ENCODE measurements at places on chromosomes 12 and 14. TPM values are rescaled to one million over a fixed set of nuclear protein-coding genes. Genes with fewer than 3 reads are reported as not detected.
A peak's percentile ranks its signal among the peaks of the same experiment; 100 is the strongest.

GRCh38 chr14:95078867-95079266, 78.5 kb downstream of the DICER1 start:
- DNase-seq = no peak

DNA sequence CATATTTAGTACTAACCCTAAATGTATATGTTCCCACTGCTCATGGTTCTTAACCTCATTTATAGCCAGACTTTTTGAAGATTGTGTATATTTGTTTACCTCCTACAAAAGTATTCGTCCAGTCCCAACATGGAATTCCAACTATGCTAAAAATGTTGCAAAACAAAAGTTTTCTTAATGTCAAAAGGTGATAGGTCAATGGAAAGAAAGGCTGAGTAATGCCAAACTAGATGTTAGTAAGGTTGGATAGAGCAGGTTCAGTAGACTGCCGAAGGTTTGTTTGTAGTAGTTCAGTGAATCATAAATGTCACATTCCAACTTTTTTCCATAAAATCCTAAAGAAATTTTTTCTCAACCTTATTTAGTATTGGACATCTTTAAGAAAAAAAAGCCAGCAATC, 874.5 kb downstream of the FLRT2 start:
- DNase-seq = no peak

DNA sequence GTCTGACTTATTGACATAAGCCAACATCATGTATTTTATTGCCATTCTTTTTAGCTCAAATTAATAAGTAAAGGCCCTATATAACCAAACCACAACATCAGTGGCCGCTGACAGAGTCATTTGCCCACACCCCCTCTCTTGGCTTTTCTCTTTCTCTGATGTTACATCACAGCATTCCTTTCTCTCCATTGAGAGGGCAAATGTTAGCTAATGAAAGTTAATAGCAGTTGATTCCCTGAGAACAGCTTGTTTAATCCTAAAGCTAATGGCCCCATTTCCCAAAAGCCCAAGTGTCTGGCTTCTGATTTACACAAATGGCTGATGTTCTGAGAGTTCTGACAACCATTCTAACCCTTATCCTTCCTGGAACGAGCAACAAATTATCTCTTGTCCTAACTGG, 308.8 kb downstream of the SNAPC1 start:
- DNase-seq = no peak

DNA sequence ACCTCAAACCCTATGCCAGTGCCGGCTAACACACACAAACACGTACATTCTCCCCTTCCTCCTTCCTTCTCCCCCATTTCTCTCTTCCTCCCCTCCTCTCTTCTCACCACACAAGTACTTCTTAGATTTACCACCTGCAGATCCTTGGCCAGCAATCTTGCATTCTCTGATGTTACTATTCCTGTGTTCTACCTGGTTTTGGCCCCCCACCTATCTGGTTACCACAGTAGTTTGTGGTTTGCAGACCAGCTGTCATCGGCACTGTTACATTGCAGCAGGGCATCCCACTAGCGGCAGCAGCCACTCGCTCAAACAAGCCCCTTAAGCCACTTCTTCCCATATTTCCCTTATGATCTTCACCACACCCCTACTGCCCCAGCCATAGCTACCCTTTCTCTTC, 3.9 kb downstream of the ABHD4 start:
- no peak for DNase-seq

Gene SMOC1
- total RNA-seq = 25.2 TPM

- no peak for DNase-seq
Observed at GRCh38 chr14:59852350-59852749, 18.2 kb downstream of the RTN1 start.

GRCh38 chr14:67721875-67722274, 20.2 kb downstream of the RDH12 start:
- no peak for DNase-seq

- no peak for DNase-seq
Observed at GRCh38 chr14:62896932-62897456, 148.3 kb downstream of the KCNH5 start.

DNA sequence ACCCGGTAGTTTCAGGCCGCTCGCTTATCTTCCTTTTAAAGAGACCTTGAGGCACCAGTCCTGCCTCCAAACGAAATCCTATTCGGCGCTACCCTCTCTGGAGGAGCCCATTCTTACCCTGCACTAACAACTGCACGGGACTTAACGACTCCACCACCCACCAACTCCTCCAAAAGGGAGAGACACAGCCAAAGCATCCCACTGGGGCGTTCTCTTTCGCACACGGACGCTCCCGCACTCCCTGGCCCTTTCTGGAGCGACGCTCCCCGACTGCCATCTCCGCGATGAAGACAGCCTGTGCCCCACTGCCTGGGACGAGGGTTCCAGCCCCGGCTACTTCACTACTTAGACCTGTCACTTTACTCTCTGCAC, 650 bp downstream of the GALC start:
- DNase-seq = no peak

Gene NUAK1
- total RNA-seq = 31.4 TPM

GRCh38 chr12:66008985-66009384, 121.6 kb downstream of the LLPH start:
- DNase-seq = no peak

DNA sequence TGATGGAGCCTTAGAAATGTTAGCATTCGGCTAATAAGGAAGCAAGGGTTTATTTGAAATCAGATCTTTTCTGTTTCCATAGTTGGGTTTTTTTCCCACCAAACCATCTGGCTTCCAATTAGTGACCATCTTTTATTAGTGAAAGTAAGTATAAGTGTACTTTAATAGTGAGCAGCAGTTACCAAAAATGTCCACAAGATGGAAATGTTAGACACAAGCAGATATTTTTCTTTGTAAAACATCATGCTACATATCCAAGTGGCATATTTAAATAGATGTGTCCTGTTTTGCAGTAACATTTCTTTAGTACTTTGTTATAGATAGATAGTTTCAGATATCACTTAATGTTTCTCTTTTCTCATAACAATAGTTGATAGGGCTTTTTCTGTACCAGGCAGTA, 28.8 kb downstream of the YEATS4 start:
- DNase-seq = no peak

Gene ZCCHC8
- total RNA-seq = 16.2 TPM

DNA sequence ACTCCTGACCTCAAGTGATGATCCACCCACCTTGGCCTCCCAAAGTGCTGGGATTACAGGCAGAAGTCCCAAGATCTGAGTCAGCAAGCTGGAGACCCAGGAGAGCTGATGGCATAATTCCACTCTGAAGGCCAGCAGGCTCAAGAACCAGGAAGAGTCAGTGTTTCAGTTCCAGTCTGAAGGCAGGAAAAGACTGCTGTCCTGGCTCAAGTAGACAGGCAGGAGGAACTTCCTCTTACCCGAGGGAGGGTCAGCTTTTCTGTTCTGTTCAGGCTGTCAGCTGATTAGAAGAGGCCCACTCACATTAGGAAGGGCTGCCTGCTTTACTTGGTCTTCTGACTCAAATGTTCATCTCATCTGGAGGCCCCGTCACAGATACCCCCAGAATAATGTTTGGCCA, 206.0 kb upstream of the MYL2 start:
- DNase-seq = no peak

Gene AICDA
- total RNA-seq = not detected

DNA sequence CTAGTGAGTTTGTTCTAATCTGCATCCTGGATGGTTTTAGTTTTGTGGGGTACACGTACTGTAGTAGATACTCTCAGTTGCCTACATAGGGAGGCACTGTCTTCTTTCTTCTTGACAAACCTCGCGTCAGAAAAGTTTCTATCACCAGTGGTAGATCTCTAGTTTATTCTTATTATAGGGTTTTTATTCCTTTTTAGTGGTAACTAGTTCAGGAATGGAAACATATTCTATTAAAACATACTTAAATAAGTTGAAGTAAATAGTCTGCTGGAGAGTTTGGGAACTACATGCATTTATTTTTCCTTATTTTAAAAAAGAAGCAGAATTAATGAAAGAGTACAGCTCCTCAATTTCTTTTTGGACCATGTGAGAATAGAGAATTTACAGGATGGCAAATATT, 33.6 kb upstream of the OR9K2 start:
- no peak for DNase-seq

Gene IAPP
- not detected for total RNA-seq

Gene MANSC1
- total RNA-seq = 38.1 TPM

GRCh38 chr12:12070674-12071656, at the start of gene BCL2L14:
BCL2L14 (plus strand) TSS chr12:12070939; CDS start chr12:12079306, 8,367 bp downstream.
- DNase-seq = no peak

DNA sequence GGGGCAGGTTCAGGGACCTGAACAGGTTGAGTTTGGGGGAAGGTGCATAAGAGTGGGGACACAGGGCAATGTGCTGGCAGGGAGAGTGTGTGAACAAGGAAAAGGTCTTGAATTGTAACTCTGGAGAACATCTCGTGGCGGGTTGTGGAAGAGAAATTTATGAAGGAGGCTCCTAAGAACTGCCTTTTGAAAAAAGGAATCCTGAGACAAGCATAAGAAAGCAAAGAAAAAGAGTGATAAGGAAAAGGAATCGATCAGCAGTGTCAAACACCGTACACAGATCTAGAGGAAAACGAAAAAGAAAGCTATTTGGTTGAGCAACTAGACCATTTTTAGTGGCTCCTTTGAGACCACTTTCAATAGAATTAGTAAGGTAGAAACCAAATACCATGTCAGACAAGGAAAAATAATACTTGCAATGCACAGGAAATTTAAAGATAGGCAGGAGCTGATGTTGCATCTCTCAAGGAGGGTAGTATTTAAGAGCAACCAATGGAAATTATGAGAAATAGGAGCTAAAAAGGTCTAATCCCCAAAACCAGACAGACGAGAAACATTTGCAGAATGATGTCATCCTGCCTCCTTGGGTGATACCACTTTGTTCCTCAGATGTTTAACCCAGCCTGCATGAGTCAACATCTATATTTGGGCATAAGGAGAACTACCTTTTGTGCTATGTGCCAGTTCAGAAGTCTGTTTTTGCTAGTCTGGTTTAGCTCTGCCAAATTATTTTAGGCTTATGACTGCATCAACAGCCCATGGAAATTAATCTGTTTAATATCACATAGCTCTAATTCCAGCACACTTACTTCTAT, 64.5 kb upstream of the STK38L start:
- peak; percentile 25 for DNase-seq

- no peak for DNase-seq
Observed at GRCh38 chr12:107526555-107527180, 158.9 kb upstream of the PWP1 start.

Gene TRHDE
- 3.7 TPM for total RNA-seq

Gene ERP29
- total RNA-seq = 33.1 TPM

- no peak for DNase-seq
Observed at GRCh38 chr14:92924247-92924646, 1.3 kb downstream of the CHGA start.

Gene LRRC10
- not detected for total RNA-seq

Gene PRMT5
- 30.5 TPM for total RNA-seq

- DNase-seq = no peak
Observed at GRCh38 chr12:15356951-15357364, 34.6 kb downstream of the PTPRO start.

DNA sequence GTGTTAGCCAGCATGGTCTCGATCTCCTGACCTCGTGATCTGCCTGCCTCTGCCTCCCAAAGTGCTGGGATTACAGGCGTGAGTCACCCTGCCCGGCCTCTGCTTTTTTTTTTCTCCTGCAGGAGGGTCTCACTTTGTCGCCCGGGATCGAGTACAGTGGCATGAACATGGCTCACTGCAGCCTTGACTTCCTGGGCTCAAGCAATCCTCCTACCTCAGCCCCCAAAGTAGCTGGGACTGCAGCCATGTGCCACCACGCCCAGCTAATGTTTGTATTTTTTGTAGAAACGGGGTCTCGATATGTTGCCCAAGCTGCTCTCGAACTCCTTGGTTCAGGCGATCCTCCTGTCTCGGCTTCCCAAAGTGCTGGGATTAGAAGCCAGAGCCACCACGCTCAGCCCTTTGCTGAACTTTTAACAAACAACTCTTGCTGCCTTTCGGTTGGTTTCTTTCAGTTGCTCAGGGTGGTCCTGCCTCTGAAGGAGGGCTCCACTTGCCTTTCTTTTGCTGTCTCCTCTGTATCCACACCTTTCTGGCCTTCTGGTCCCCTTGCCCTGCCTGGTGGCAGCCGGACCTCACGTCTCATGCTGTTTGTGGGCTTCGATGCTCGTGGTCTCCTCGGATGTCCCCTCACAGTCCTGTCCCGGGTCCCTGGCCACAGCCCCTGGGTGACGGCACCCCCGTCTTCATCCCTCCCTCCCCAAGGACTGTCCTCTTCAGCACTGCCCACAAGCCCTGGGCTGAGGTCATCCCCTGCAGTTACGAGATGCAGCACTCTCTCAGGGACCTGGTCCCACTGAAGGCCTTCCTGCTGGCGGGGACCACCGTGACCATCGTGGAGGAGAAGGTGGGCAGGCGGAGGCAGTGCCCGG, 3.8 kb upstream of the B3GNT4 start:
- no peak for DNase-seq

Gene KLHL33
- total RNA-seq = 0.42 TPM

- DNase-seq = no peak
Observed at GRCh38 chr12:105418821-105419291, 88.4 kb downstream of the C12orf75 start.

Gene ACOT4
- total RNA-seq = 1.8 TPM

Gene ACSS3
- 16.5 TPM for total RNA-seq

GRCh38 chr12:40209886-40210285, 14.9 kb upstream of the LRRK2 start:
- no peak for DNase-seq

All from thoracic aorta (tissue), 2 donors.